Activated naive CD4-positive, alpha-beta T cell treated with anti-CD3 and anti-CD28 coated beads, Interleukin-2, amount 50 U/mL, for 16 hours (primary cell): ENCODE measurements at places on chromosomes 1 and 21.

DNA sequence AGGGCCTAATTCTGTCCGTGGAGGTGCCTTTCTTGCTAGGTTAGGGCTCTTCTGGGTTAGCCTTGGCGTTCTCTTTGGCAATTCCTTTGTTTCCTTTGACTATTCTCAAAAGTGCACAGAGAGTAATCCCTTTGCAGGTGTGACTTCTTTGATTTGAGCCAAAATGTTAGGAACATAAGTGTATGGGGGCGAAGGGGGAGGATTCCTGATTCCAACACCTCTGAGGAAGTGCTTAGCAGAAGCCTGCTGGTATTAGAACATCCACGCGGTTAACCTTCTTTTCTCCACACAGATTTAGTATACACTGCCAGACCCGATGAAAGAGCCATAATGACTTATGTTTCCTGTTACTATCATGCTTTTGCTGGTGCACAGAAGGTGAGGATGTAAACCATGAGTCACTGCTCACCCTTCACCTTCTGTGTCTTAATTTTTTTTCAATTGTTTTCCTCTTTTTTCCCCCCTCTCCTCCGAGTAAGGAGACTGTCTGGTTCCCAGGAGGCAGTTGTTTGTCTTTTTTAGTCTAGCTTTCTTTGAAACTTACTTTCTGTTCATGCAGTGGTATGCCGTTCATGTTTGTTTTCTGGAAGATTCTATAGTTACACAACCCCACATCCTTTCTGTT, 48.0 kb downstream of the ACTN2 start:
- no peak for DNase-seq

GRCh38 chr1:43300378-43301094, at the start of gene TIE1:
TSS of gene TIE1 (plus strand) at chr1:43300982. CDS start at chr1:43301072, 90 bp downstream.
- DNase-seq, result no peak

- DNase-seq, result no peak
Measured at GRCh38 chr1:226322986-226323385, 14.0 kb upstream of the LIN9 start.

GRCh38 chr1:152699746-152700145, 1.6 kb downstream of the LCE2A start:
- no peak for DNase-seq

DNA sequence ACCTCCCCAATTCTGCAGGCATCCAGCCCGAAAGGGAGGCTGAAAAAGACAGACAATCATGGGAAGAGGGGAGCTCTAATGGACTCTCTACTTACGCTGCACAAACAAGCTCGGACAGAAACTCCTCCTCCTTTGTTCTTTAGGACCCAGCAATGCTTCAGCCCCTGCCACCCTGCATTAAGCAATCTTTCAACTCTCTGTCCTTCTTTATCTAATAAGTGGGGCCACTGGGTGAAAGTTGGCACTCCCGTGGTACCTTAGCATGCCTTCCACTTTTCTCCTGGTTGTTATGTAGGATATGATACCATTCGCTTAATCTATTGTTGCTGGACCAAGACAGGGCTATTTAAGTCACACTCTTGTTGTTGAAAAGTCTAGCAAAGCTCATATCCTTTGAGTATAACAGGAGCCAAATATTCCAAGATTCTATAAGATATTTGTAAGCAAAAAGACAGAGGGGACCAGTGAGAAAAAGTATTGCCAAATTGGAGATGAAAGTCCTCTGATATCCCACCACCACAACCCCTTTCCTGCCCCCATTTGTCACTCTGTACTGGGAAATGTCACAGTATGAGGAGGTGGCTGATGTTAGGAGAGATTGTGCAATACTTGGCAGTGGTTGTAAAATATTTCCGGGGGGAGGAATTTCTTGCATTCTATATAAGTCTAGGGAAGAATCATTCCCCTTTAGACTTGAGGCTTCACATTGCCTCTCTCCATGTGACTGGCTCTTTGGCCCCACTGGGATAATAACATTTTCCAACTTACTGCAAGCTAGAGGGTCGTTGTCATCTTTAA, 137.3 kb upstream of the GJB5 start:
- no peak for DNase-seq

- DNase-seq, result no peak
Measured at GRCh38 chr1:89810880-89811279, 10.0 kb upstream of the LRRC8D start.

- peak; percentile 66 for DNase-seq
Measured at GRCh38 chr1:1614204-1614953, 921 bp upstream of the MIB2 start.

DNA sequence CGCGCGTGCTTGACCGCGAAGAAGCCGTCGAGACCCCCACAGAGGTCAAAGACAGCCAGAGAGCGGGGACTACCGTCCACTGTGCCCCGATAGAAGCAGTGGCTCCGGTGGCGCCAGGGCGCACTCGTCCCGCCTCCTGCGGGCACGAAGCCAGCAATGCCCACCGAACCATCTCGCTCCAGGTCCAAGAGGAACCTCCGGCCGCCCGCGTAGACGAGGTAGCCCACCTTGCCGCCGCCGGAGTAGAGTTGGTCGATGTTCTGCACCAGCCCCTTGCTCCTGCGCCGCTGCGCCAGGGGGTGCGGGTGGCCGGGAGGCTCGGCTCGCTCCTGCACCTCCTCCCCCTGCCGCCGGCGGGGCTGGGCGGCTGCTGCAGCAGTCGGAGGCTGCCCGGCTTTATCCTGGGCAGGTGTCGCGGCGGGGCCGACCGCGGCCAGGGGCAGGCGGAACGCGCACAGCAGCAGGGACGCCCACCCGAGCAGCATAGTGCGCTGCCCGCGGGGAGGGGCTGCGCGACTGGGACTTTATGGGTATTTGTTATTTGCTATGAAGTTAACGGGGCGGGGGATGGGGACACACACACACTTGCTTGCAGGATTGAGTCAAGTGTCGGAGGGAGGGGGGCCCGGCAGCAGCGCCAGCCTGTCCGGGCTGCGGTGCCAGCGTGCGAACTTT, 844 bp downstream of the ADAMTS5 start:
- no peak for DNase-seq

DNA sequence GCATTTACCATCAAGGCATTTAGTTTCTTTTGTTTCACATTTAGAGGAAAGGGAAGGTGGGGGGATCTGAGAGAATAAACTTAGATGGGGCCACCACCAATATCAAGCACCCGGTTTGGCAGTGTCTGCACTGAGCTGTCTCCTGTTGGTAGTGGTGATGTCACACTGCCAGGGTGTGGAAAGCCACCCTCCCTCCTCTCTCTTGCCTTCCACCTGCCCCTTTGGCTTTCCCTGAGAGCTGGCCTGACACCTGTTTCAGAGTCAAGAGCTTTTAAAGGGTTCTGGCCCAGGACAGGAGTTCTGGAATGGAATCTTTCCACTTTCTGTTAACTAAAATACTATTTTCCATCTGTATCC, 13.4 kb downstream of the ATF3 start:
- no peak for DNase-seq

GRCh38 chr1:234342774-234343173, 30.5 kb upstream of the COA6 start:
- no peak for DNase-seq

DNA sequence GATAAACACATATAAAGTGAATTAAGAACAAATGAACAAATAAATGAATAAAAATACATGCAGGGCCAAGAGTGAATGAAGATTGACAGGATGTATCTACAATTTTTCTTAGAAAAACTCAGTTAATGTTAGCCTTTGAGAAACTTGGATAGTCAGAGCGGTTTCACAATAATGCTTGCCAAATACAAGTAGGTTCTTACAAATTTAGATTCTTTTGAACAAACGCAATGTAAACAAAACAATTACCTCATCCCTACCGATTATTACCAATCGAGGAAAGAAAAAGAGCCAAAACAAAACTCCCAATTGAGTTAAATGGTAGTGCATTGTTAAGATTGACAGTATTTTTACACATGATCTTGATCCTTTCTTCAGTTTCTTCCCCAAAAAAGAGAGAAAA, 176.9 kb upstream of the DEPDC1 start:
- DNase-seq, result no peak

DNA sequence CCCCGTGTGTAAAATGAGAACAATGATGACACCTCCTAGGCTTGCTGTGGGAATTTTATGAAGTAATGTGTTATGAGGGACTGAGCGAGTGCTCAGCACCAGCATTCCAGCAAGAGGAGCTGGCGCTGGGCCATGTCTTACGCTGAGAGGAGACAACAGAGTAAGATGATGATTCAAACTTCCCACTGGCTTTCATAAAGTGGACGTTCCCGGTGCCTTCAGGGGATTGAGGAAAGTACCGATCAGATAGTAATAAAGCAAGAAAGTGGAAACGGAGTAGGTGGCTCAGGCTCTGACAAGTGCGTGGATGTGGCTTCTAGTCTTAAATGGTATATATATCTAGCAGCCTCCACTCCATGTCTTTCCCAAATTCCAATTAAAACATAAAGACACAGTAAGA, 23.8 kb downstream of the EPHA10 start:
- DNase-seq, result no peak

GRCh38 chr1:14794906-14795305, 196.4 kb downstream of the KAZN start:
- no peak for DNase-seq

GRCh38 chr21:30680586-30680985, 37.9 kb downstream of the KRTAP20-3 start:
- DNase-seq, result no peak

- DNase-seq, result no peak
Measured at GRCh38 chr1:233229288-233229687, 66.2 kb downstream of the PCNX2 start.

- DNase-seq, result no peak
Measured at GRCh38 chr1:169443923-169444322, 16.6 kb upstream of the CCDC181 start.

DNA sequence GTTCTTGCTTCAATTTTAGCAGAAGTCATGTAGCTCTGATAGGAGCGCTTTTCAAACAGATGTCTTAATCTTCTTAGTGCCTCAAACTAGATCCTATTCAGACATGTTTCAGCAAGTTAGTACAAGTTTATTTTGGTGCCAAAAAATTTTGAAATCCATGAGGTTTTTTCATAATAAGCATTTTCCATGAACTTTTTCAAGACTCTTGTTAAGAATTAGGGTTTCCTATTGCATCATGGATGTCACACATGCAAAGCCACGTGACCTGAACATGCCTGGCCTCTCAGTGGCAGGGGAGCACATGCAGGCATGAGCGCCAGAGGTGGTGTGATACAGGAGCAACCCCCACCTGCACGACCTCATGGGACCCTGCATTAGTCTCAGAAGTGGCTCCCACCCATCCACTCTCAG, 67.6 kb downstream of the POFUT2 start:
- no peak for DNase-seq

- DNase-seq, result no peak
Measured at GRCh38 chr1:29811247-29811646, 574.9 kb downstream of the PTPRU start.

- no peak for DNase-seq
Measured at GRCh38 chr21:46376856-46377453, 53.0 kb downstream of the PCNT start.

DNA sequence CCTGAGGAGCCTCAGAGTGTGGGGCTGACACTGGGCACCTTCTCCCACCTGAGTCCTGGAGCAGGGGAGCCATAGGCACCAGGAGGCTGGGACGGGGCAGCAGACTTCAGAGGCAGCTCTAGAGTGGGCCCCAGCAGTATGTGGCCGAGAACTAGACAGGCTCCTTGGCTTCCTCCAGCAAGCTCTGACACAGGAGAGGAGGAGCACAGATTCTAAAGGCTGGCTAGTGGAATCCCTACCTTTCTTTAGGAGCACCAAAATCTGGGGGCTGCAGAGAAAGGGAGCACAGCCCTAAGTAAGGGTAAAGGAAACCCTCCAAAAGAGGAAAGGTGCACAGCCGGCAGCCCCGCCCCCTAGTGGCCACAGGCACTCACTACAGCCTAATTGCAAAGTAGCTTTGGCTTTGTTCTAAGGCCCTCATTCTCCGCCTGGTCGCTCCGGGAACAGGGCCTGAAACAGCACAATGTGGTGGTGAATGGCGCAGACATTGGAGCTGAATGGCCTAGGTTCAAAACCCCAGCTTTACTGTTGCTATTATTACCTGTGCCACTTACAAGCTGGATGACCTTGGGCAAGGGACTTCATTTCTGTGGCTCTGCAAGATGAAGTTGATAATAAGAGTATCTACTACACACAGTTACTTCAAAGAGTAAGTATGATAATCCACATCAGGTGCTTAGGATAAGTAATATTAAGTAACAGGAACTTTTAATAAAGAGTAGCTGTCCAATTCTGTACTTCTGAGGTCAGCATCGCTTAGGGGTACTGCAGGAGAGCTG, 8.8 kb upstream of the GUCA2A start:
- DNase-seq, result peak; percentile 67

DNA sequence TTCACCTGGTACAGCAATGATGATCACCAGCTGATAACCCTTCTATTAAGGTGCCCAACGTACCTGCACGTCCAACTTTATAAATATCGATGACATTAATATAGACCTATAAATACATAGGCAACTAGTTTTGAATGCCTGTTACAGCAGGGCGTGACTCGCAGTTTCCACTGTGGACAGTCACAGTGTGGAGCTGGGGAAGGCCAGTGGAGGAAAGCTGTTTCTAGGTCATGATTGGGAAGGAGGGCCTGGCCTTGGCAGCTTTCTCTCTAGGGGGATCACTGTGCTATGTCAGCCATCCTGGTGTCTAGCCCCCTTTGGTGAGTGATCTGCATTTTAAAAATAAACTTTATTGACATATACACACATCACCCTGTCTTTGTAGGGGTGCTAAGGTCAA, 4.4 kb upstream of the PRDM15 start:
- DNase-seq, result no peak

DNA sequence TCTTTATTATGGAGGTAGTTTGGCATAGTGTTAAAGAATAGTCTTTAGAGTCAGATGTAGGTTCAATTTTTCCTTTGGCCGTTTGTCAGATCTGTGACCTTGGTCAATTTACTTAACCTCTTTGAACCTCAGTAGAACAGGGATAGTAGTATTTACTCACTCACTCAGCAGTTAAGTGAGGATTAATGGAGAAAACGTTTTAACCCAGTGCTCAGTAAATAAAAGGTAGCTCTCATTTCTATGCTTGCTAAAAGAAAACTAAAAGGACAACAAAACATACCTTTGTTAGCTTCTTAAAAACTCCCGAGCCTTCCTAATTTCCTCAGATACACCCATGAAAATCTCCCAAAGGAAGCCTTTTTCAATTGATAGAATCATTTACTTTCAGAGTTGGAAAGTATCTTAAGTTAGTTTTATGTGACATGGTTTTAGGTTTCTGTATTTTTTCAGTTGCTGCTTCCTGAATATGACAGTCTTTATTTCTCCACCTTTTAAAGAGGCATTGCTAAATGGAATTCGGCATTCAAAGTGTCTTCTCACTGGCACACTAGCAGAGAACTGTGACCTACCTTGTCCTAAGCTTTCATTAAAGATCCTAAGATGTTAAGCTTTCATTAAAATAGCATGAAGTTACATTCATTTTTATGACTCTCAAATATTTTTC, 7.8 kb downstream of the ABCD3 start:
- no peak for DNase-seq

DNA sequence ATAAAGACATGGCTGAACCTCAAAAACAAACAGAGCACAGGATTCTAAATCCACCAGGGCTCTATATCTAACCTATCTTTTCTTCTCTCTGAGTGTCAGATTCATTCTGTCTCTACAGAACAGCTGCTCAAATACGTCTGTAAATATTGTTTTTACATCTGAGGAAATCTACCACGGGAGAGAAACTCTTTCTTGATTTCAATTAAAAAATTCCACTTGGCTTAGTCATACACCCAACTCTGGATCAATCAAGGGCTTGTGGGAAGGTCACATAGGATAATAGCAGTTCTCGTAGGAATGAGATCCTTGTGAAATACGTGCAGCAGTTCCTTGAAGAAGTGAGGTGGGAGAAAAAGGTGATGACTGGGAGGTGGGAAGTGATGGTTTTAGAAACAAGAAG, 1355.7 kb upstream of the ADGRL2 start:
- DNase-seq, result no peak
